Esophagus muscularis mucosa (tissue), 4 donors: ENCODE measurements at places on chromosomes 5 and 9. TPM values are rescaled to one million over a fixed set of nuclear protein-coding genes. Genes with fewer than 3 reads are reported as not detected.

GRCh38 chr5:123344816-123345426, 78.3 kb downstream of the CEP120 start:
- no peak for DNase-seq

DNA sequence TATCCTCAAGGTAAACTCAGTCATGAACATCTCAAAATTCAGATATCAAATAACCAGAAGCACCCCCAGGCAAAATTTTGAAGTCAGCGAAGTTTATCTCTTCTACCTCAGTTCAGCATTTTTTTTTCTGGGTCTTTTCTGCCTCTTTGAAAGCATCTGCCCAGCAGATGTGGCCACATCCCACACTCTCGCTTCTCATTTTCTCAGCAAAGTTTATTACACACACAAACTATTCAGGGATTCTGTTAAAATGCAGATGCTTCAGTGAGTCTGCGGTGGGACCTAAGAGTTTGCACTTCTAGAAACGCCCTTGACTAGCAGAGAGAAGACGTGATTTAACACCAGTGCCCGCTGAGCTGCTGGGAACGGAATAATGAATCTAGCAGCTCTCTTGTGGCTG, 19.3 kb downstream of the RASEF start:
- DNase-seq: peak; percentile 34

GRCh38 chr5:56700711-56701110, 114.6 kb upstream of the MAP3K1 start:
- DNase-seq: no peak

DNA sequence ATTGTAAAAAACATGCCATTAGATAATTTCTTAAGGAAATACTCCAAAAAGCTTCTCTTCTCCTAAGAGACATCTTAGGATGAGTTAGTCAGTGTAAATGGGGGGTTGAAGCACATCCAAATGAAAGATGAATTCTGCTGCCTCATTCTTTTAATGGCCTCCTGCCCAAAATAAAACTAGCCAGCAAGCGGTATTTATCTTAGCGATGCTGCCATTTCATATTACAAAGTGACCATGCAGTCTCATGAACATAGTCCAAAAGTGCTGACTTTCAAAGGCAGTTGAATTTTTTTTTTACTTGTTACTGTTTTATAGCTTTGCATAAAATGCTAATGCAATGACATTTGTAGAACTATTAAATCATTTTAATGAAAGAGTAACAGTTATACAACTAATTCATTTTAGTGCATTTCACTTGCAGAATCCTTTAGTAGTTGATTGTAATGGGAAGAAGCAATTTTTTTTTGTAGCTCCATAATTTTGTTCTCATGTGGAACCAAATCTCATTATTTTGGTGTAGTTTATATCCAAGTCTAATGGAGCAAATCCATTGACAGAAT, 151.5 kb downstream of the CAVIN4 start:
- DNase-seq: no peak

DNA sequence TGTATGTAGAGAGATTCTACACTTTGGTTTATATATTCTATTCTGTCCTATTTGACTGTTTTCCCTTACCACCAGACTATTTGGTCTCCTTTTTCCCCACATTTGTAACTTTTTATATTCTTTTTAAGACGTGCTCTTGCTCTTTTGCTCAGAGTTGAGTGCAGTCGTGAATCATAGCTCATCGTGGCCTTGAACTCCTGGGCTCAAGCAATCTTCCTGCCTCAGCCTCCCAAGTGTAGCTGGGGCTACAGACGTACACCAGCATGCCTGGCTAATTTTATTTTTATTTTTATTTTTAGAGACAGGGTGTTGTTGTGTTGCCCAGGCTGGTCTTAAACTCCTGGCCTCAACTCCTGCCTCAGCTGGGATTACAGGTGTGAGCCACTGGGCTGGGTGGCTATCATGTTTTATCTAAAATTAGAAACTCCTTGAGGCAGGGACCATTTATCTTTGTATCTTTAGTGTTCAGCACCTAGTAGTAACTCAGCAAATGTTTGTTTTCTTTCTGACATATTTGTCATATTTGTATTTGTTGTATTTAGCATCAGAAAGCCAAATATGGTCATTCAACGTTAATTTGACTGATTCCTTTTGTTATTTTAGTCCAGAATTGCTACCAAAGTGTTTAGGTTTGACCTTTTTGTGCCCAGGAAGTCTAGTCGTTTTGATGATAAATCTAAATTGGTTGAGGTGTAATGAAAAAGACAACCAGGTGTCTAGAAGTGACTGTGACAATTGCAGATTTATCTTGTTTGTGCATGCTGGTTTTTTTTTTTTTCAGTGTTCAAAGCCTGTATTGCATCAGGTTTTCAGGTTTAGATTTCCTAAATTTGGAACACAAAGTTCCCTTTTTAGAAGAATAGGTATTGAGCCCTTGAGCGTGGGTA, 44.3 kb downstream of the ERBIN start:
- DNase-seq: no peak

The STK32A gene
- total RNA-seq: 1.2 TPM

DNA sequence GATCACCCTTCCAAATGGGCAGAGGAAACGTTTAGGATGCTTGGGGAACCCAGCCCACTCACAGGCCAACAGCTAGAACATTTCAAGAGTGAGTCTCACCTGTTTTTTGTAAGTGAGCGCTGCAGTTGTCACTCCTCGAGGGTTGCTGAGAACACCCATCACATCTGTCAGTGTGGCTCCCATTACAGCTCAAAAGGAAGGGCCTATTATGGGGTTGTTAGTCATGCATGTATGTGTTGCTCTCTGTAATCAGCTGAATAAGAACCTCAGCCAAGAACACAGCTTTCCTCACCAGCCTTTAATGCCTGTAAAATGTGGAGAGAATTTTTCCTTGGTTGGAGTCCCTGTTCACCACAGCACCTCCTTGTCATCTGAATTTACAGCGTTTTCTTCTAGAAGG, 196.3 kb upstream of the KLF4 start:
- DNase-seq: no peak

The CHSY3 gene
- 1.8 TPM for total RNA-seq

DNA sequence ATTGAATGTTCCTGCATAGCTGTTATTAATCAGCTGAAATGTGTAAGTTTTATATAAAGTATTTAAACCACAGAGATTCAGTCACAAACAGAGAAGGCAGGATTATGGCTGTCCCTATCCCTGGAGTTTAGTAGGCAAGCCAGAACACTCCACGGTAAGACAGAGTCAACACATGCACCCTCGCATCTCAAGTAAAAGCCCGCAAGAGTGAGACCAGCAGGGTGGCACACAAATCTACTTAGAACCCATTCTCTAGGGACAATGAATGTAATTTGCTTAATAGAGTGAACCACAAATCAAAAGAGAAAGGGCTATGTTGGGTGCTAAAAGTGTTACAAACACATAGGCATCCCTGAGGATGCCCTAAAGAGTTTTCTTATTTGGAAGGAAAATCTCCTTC, 35.1 kb downstream of the LPAR1 start:
- no peak for DNase-seq

DNA sequence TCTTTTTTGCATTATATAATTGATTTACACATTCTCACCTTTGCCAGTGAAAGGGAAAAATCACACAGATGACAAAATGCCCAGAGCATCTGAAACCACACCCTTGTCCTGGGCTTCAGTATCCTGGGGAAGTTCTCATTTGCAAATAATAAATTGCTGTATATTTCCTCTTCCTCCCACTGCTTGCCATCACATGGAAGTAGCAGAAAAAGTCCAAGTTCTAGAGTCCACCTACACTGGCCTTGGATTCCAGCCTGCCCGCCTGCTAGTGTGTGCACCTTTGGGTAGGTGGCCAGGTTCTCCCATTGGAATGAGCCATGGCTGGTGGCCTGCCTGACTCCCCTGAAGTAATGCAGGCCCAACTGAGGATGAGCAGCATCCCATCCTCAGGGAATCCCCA, 149.4 kb downstream of the GADD45G start:
- no peak for DNase-seq

The CD74 gene
- total RNA-seq: 537 TPM

The MRPS27 gene
- total RNA-seq: 53.5 TPM
